LHCN-M2 (cell line): ENCODE measurements at places on chromosomes 1 and 21. TPM values are rescaled to one million over a fixed set of nuclear protein-coding genes. Genes with fewer than 3 reads are reported as not detected.
A peak's percentile ranks its signal among the peaks of the same experiment; 100 is the strongest.

DNA sequence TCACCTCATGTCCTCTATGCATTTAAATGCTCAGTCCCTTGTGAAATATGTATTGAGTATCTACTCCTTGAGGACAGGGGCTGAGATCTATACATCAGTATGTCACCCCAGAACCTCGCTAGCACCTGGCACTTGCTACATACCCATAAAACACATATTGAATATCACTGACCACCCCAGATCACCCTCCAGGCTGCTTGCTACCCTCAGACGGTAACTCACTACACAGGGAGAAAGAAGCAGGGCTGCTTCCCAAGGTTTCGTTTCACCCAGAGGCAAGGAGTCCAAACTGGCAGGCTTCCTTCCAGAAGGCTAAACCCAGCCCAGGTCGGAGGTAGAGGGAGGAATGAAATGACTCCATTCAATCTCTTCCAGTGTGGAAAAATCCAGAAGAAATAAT lies 8.5 kb downstream of the INKA2 start:
- no peak for DNase-seq

FMO3 gene
- not detected in 2 replicates for total RNA-seq

- DNase-seq: peak; percentile 0
These were observed 7.4 kb downstream of the SPRR5 start for GRCh38 chr1:152954436-152954835.

DYNLT5 gene
- total RNA-seq: 4.9 and 5.7 TPM in 2 replicates

- DNase-seq: no peak
These were observed 19.7 kb downstream of the STUM start for GRCh38 chr1:226568077-226568831.

AMY1C gene
- not detected in 2 replicates for total RNA-seq

GRCh38 chr1:147547065-147547464 lies 5.8 kb downstream of the BCL9 start:
- no peak for DNase-seq

DNA sequence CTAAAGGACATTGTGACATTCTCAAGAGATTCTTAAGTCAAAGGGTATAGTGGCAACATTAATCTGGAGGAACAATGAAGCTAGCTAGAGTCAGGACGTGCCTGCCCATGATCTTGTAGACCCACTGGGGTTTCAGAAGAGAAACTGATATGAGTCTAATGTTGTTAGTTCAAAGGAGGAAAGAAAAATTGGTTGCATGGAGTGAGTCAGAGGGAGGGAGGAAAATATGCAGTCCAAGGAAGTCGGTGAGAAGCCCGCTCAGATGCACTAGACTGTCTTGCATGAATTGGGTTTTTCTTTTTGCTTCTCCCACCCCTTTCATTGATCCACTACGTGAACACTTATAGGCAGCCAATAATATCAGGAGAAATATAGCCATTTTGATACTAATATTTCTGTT lies 53.8 kb upstream of the SYT14 start:
- DNase-seq: peak; percentile 81

DNA sequence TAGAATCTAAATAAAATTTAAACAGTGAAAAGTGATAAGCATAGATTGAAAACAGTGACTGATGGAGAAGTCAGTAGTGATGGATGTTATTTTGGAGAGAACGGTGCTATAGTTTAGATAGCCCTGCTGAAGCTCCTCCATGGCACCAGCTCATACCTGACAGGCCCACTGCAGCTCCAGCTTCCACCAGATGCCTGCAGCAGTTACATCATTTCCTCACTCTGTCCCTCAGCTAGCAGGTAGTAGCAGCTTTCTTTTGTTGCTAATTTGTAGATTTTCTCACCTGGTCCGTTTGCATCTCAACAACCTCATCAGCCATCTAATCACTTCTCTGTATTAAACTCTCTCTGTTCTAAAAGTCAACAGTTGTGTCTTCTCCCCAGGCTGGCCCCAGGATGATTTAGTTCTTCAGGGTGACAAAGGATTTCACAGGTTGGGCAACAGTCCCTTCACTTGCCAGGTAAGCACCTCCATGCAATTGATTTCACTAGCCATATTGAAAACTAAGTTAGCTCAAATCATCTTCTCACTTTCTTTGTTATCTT lies 128.3 kb downstream of the LMX1A start:
- no peak for DNase-seq

GRCh38 chr21:36456729-36457414 lies 23.1 kb downstream of the CLDN14 start:
- no peak for DNase-seq

CHI3L1 gene
- total RNA-seq: 0.17 TPM in 1 of 2 replicates, not detected in the other

C1orf87 gene
- not detected in 2 replicates for total RNA-seq

OR2L2 gene
- total RNA-seq: not detected in 2 replicates

ADAMTS5 gene
- 10.1 and 11.7 TPM in 2 replicates for total RNA-seq

PDZK1IP1 gene
- not detected in 2 replicates for total RNA-seq

- DNase-seq: no peak
These were observed 31.4 kb upstream of the ACTL8 start for GRCh38 chr1:17723684-17724083.

DNA sequence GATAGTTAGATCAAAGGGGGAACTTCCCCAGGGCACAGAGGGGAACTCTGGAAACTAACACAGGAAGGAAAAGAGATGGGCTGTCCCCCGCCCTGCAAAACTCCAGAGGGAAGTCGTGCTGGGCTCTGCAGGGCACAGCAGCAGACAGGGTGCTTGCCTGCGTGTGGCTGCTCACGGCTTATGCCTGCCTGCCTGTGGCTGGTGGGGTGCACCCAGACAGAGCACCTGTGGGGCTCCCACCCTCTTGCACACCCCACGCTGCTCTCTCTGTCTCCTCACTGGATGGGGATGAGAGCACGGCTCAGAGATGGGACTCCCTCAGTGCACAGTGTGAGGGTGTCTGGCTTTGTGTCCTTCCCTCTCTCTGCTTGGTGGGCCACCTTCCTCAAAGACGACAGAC lies 13.5 kb upstream of the ETV3L start:
- DNase-seq: no peak

GRCh38 chr1:203031467-203031866 lies 5.2 kb downstream of the PPFIA4 start:
- DNase-seq: no peak

DNA sequence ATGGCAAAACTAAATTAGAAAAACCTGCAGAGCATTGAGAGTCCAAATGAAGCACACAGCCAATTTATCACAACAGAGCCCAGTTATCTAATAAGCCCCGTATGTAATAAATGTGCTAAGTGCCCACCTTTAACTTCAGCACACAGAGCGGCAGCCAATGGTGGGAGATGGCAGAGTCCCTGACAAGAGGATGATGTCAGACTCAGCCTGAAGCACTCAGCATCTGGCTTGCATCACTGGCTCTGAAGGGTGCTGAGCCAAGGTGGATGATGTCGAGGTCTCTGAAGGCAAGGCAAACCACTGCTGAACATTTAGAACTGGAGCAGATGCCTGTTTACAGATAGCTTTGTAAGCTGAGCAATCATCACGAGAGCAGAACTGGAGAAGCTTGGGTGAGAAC lies 118.3 kb downstream of the NUF2 start:
- DNase-seq: no peak

DNA sequence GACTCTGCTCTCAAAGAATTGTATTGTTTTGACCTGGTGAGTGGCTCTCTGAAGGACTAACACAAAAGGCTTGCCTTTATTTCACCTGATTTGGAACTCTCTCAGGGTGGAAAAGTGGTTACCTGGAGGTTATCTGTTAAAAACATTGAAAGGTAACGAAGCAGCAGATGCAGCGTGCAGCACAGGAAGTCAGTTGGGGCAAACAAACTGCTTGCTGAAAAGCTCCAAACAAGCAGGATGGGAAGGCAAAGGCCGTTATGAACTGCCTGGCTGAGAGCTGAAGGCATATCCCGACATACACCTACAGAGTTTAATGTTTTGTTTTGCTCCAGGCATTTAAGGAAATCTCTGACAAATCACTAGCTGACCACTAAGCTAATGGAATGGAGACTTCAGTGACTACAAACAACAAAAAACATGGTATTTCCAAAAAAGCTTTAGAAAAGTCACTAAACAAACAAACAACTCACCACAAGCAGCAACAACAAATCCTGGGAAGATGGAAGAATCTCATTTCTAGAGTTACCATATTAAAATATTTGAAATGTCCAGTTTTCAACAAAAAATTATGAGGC lies 44.3 kb upstream of the BATF3 start:
- DNase-seq: peak; percentile 57

IQGAP3 gene
- total RNA-seq: 45.6 and 48.0 TPM in 2 replicates

- no peak for DNase-seq
These were observed 13.8 kb upstream of the NPPB start for GRCh38 chr1:11872545-11872944.
